Activated CD8-positive, alpha-beta memory T cell treated with anti-CD3 and anti-CD28 coated beads for 4 hours (primary cell): ENCODE measurements at places on chromosomes 16 and 17.

DNA sequence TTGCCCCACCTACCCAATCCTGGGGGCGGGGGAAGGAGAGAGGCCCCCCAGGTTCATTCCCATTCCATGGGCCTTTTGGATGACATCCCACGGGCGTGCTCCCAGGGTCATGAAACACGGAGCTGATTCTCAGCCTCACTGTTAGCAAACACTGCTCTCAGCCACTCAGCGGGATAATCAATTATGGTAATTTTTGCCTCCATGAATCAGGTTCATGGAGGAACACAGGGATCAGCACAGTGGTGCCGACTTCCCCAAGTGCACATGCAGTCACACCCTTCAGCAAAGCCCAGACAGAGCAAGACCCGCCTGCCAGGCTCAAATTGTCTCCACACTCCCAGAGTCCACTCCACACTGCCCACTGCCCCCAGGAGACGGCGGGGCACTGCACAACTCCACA lies 164.6 kb downstream of the ENGASE start:
- no peak for DNase-seq

DNA sequence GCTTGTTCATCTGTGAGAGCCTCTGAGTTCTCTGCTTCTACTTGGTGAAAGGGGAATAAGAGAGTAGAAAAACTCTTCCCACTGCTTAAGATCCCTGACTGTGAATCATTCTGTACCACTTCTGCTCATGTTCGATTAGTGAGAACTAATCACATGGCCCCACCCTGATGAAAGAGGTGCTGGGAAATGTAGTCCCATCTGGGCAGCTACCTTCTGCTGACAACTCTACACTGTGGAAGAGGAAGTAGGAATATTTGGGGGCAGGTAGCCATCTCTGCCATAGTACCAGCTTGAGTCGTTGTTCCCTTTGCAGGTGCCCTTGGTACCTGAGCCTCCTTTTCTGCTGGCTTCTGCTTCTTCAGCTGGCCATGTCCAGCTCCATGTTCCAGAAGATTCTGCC lies 29.9 kb downstream of the NKD1 start:
- no peak for DNase-seq

DNA sequence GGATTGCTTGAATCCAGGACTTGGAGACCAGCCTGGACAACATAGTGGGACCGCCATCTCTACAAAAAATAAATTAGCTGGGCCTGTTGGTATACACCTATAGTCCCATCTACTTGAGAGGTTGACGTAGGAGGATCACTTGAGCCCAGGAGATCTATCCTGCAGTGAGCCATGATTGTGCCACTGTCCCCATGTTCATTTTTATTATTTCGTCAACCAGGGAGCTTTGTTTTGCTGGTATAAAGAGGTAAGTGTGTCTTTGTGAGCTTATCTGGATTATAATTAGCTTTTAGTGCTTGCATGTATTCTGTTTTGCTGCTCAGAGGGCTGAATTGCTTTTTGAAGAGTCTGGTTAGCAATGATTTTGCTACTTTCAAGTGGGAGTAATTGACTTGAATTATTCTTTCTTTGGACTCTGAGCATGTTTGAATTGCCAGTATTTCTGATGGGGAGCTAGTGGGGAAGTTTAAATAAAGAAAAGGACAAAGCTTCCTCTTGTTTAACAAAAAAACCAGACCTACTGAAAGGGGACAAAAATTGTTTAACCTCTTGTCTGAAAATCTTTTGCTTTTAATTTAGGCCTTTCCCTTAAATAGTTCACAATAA lies 31.6 kb upstream of the BCAS3 start:
- no peak for DNase-seq

DNA sequence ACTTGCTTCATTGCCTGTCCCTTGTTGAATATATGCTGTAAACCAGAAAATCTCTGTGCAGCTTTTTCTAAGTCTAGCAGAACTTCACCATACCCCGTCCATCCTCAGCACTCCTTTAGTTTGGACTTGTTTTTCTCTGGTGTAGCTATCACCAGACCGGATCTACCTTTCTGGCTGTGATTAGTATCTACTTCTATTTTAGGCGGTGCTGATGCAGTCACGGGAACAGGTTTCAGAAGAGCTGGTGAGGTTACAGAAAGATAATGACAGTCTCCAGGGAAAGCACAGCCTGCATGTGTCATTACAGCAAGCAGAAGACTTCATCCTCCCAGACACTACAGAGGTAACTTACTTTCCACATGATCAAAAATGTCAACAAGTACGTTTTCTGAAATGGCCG lies 46.4 kb downstream of the NUP88 start:
- no peak for DNase-seq

DNA sequence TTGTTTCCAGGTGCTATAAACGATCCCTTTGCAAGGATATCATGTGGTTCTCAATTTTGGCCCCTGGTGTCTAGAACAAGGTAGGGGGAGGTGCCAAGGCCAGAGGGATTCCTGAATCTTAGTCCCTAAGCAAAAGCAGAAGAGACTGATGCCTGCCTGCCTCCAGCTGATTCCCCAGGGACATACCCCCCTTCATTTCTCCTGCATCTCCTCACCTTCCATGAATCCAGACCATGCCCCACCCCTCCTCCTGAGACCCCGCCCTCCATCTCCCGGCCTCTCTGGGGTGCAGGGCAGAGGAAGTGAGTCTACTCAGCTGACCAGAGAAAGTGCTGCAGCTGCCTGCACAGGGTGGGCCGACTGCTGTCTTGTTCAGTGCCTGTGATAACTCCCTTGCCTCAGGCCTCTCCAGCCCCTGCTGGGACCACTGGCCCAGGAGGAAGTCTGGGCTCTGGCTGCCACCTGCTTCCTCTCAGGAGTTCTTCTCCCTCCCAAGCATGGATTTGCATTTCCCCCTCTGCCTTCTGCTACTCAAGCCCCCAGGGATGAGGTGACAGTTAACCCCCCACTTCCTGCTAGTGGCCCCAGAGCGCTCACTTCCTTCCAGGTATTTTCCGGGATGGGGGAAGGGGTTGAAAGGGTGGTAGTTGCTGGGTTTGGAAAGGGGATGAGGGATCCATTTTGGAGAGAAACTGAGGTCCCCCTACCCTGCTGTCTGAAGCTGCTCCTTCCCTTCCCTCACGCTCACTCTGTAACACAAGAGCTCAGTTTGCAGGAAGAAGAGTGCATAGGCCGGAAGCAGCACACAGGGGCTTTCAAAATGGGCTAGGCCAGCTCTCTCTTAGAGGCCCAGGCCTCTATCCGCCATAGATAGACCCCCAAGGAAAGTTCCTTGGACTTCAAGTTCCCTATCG lies 10.5 kb upstream of the TSPOAP1 start:
- DNase-seq: no peak

GRCh38 chr16:88602091-88602490 lies 31.9 kb downstream of the ZC3H18 start:
- no peak for DNase-seq

- no peak for DNase-seq
Observed at GRCh38 chr17:47846716-47847340, 4.1 kb downstream of the SP6 start.

DNA sequence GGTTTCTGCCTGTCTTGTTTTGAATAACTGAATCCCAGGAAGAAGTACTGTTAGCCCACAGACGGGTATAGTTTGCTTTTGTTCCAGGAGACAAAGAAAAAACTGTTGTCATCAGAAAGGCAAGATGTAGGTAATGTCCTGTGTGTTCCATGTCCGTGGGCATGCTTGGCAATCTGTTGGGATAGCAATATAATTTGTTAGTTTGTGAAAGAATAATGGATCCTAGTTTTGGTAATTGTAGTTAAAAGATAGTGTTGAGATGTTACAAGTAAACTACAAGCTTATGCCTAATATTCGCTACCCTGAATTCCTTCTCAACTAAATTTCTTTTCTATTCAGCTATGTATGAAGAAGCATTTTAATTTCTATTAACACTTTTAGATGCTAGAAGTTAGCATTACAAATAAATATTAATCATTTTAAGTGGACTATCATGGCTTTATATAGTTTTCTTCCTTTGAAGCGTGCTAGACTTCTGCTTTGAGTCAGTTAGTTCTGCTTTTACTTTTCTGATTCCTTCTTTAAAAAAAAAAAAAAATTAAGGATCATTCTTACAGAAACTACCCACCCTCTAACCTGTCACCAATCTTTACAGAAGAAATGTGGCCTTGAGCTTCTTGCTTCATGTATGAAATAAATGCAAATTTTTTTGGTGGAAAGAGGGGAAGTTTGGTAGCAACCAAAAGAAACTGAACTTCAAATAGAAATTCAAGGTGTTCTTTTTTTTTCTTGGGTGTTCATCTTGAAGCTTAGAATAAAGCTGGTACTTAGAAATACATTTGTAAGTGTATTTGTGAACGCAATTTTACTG lies 2.4 kb downstream of the EVI2A start:
- no peak for DNase-seq

DNA sequence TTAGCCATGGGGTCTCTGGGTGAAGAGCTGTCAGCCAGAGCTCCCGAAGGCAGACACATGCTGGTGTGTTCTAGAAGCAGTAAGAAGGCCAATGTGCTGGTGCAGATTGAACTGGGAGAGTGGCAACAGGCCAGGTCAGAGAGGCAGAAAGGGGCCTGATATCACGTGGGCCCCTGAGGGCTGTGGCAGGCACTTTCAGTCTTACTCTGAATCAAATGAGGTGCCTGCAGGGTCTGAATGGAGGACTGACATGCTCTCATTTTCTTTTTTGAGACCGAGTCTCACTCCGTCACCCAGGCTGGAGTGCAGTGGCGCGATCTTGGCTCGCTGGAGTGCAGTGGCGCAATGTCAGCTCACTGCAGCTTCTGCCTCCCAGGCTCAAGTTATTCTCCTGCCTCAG lies 293.8 kb downstream of the ABCC12 start:
- DNase-seq: no peak

DNA sequence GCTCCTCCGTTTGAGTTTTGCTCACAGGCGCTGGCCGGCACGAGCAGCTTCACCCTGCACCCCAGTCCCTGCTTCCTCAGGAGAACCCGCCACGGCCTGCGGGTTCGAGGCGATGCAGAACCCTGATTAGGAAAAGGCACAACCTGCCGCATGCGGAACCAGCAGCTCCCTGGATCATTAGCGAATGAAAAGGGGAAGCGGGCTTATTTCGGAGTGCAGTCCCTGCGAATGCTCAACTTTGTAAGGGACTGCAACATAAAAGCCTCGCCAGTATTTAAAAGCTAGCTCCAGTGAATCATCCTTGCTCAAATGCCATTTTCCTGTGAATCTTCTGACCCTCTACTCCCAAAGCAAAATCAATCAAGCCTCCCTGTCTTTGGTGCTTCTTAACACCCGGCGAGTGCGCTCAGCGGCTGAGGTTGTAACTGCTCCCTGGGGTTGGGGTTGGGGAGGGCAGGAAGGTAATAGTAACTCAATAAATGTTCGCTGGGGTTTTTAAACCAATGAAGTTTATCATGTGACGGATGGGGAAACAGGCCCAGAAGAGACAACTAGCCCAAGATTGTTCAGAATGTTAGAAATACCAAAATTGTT lies 678 bp upstream of the AKAP10 start:
- no peak for DNase-seq

DNA sequence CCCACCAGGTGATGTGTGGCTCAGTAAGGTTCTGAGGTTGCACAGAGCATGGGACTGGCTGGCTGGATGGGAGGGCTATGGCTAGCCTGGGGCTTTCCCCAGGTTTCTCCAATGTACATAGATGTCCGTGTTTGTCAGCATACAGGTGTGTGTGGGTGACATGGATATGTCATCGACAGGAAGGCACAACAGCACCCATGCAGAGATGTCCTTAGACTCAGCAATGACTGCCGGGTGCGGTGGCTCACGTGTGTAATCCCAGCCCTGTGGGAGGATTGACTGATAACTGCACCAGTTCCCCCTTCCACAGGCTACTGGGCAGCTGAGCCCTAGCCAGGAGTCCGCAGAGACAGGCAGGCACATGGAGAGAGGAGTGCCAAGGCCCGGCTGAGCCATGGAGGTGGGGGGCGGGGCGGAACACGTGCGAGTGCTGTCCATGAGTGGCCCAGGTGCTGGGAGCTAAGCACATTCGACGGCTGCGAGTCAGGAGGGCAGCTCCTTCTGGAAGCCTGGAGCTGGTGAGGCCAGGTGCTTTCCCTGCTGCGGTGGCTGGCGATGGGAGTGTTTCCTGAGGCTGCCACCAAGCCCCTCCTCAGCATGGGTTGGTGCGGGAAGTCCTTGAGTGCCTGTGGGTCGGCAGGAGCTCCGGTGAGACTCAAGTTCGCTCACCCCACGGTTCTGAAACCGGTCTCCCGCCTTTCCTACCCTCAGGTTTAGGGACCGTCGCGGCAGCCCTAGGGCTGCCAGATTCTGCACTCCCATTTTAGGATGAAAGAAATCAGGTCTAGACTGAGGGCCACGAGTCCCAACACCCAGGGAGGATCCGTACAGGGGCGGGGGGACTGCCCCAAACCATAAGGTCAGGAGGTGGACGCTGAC lies 858 bp upstream of the ASPSCR1 start:
- no peak for DNase-seq

GRCh38 chr17:6109536-6109935 lies 39.4 kb downstream of the WSCD1 start:
- DNase-seq: no peak

- peak; percentile 53 for DNase-seq
Observed at GRCh38 chr17:74981979-74982662, 5.3 kb upstream of the CDR2L start.

- no peak for DNase-seq
Observed at GRCh38 chr17:10699856-10700255, 2.5 kb downstream of the ADPRM start.

- DNase-seq: no peak
Observed at GRCh38 chr16:72979974-72980373, 68.0 kb downstream of the ZFHX3 start.

GRCh38 chr16:17852977-17853702 lies 382.4 kb upstream of the XYLT1 start:
- DNase-seq: no peak

- no peak for DNase-seq
Observed at GRCh38 chr16:79100447-79100846, 500.1 kb downstream of the MAF start.

DNA sequence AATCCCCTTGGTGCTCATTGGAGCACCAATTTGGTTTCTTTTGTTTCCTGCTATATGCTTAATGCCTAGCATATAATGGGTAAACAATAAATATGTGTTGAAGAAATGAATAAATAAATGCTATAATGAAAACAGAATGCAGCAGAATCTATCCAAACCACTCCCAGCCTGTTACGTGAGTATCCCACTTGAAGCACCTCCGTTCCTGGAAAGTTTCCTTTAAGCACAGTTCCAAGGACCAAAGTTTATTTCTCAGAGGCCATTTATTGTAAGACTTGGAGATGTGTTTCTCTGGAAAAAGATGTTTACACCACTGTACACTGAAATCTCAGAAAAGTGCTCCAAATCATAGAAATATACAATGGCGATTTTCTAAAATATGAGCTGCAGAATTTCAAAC lies 187.0 kb downstream of the SOX9 start:
- DNase-seq: no peak

GRCh38 chr16:57382535-57383275 lies 10.4 kb downstream of the CX3CL1 start:
- DNase-seq: no peak

GRCh38 chr17:27649929-27650328 lies 18.9 kb downstream of the LGALS9 start:
- DNase-seq: no peak

GRCh38 chr16:69294051-69294450 lies 17.1 kb upstream of the VPS4A start:
- no peak for DNase-seq

- no peak for DNase-seq
Observed at GRCh38 chr17:1398931-1399678, 917 bp downstream of the YWHAE start.

- no peak for DNase-seq
Observed at GRCh38 chr16:88681709-88682451, 4.4 kb downstream of the SNAI3 start.

GRCh38 chr17:62189377-62189776 lies 124.3 kb upstream of the MED13 start:
- no peak for DNase-seq
